ENCODE measurements at places on chromosomes 13 and 19.

DNA sequence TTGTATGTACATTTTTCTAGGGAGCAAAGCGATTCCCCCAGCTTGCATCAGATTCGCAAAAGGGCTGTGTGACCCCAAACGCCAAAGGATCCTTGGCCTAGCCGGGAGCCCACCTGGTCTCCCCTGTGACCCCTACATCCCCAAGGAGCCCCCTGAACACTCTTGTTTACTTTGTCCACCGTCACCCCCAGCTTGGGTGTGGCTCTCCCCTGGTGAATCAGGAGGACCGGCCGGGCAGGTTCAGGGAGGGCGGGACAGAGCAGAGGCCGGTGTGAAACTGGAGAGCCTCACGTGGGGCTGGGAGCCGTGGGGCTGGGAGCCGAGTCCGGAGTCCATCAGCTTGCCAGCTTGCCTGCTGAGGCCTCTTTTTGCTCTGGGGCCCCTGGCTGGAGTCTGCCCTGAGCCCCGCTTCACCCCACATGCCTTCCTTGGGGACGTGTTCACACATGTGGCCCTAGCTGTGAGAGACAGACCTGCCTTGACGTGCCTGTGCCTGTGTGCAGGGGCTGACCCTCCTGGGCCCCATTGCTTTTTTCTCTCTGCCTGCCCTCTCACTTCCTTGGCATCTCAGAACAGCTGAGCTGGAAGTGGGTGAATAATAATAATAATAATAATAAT lies 2.0 kb downstream of the ITPKC start:
- DNase-seq, result no peak

- no peak for DNase-seq
Observed at GRCh38 chr13:51380269-51380668, 40.8 kb downstream of the SERPINE3 start.

GRCh38 chr19:7326105-7326877 lies 22.4 kb upstream of the ARHGEF18 start:
- DNase-seq, result no peak

DNA sequence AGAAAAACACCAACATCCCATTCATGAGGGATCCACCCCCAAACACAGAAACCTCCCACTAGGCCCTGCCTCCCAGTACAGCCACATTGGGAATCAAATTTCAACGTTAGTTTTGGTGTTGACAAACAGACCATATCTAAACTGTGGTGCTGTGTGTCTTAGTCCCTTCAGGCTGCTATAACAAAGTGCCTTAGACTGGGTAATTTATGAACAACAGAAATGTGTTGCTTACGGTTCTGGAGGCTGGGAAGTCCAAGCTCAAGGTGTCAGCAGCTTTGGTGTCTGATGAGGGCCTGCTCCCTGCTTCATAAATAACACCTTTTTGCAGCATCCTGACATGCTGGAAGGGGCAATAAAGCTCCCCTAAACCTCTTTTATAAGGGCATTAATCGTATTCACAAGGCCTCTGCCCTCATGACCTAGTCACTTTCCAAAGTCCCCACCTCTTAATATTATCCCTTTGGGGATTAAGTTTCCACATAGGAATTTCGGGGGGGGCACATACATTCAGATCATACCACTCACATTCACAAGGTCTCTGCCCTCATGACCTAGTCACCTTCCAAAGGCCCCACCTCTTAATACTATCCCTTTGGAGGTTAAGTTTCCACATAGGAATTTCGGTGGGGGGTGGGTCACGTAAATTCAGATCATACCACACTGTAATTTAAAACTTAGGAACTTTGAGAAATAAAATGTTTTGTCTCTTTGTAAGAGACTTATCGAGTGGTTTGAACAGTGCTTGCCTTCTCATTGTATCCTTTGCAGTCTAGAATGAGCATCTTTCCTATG lies 27.5 kb downstream of the ZNF507 start:
- DNase-seq, result no peak

- no peak for DNase-seq
Observed at GRCh38 chr13:45280011-45280410, 61.0 kb downstream of the TPT1 start.

DNA sequence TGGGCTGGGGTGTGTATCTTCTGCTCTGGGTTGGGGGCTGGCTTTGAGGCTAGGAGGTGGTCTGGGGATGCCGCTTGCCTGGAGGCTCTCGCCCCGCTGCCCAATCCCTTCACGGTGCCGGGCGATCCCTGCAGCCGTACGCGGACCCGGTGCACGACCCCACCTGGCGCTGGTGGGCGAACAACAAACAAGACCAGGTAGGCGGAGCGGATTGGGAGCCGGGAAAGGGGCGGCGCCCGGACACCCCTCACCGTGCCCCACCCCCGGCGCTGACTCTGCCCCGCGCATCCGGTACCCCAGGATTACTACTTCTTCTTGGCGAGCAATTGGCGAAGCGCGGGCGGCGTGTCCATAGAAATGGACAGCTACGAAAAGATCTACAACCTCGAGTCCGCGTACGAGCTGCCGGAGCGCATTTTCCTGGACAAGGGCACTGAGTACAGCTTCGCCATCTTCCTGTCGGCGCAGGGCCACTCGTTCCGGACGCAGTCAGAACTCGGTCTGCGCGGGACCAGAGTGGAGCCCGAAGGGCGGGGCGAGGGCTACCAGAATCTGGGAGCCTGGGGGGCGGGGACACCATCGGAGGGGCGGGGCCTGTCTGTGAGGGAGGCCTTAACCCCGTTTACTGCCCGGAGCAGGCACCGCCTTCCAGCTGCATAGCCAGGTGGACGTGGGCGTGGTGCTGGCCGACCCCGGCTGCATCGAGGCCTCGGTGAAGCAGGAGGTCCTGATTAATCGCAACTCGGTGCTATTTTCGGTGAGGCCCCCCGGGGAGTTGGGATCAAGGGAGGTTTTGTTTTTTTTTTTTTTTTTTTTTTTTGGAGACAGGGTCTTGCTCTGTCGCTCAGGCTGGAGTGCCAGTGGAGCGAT lies 12.1 kb upstream of the PSMD8 start:
- peak; percentile 50 for DNase-seq

GRCh38 chr13:91154558-91155353 lies 192.7 kb upstream of the MIR17HG start:
- DNase-seq, result no peak

DNA sequence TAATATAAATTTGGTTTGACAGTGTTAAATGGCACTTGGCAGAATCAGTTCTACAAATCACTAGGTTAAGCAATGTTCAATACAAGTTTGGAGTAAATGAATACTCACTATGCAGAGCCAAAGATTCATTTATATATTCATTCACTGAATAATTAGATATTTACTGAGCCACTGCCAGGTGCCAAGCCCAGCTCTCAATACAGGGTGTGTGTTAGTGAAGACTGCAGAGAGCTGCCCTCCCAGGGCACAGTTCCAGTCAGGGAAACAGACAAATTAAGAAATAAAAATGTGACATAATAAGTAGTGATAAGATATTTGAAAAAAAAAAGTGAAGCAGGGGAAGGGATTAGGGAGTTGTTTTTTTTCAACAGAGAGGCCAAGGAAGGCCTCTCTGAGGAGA lies 411.7 kb downstream of the KCNRG start:
- no peak for DNase-seq

GRCh38 chr19:44452367-44452766 lies 4.1 kb upstream of the ZNF229 start:
- no peak for DNase-seq

GRCh38 chr19:55648585-55649267 lies 714 bp downstream of the CCDC106 start:
- no peak for DNase-seq

- no peak for DNase-seq
Observed at GRCh38 chr19:17447704-17448130, 751 bp downstream of the TMEM221 start.

- DNase-seq, result no peak
Observed at GRCh38 chr19:6204212-6204611, 68.7 kb downstream of the ACSBG2 start.

- DNase-seq, result no peak
Observed at GRCh38 chr13:98105929-98106336, 37.0 kb upstream of the FARP1 start.

- no peak for DNase-seq
Observed at GRCh38 chr13:76292726-76293125, 593.5 kb downstream of the KCTD12 start.

DNA sequence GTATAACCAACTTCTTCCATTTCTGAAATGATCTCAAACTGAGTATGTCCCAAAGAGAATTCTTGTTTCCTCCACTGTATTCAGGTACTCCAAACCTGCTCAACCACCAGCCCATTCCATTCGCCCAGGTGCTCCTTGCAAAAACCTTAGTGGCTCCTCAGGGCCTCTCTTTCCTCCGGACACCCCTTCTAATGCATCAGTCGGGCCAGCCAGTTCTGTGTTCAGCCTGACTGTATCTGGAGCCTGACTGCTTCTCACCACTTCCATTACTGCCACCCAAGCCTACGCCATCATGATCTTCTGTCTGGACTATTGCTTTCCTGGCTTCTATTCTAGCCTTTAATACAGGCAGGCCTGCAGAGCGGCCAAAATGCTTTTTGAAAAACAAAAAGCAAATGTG lies 1.5 kb downstream of the PHF11 start:
- no peak for DNase-seq

DNA sequence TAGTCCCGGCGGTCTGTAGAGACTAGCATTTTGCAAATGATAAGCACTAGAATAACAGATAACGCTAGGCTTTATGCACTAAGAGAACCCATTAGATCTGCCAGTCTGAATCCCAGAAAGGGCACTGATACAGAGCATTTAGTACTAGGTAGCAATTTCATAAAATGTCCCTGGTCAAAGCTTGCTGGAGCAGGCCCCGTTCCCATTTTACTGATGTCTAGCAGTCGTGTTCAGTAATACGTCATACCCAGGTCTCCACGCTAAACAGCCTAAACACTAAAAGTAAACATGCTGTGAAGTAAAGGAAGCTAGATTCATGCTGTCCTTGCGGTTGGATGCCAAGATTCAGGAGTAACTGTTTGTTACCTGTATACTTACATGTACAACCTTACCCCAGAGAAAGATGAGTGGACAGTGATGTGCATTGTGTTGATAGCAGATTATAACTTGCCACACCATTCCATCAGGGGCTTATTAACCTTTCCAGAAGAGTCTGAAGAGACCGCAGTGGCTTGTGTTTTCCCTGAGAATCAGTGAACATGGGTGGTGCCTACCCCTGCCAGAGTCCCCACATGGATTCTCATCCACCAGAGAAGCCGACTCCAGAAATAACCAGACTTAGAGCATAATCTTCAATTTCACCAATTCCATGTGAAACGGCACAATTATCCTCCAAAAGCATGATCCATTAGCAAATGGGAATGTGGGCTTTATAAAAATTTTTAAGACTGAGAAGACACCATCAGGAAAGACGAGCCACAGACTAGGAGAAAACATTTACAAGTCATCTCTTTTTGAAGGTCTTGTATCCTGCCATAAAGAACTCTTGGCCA lies 3.4 kb upstream of the RPS11 start:
- DNase-seq, result no peak

GRCh38 chr19:35959040-35959967 lies 23.1 kb downstream of the LRFN3 start:
- peak; percentile 77 for DNase-seq

DNA sequence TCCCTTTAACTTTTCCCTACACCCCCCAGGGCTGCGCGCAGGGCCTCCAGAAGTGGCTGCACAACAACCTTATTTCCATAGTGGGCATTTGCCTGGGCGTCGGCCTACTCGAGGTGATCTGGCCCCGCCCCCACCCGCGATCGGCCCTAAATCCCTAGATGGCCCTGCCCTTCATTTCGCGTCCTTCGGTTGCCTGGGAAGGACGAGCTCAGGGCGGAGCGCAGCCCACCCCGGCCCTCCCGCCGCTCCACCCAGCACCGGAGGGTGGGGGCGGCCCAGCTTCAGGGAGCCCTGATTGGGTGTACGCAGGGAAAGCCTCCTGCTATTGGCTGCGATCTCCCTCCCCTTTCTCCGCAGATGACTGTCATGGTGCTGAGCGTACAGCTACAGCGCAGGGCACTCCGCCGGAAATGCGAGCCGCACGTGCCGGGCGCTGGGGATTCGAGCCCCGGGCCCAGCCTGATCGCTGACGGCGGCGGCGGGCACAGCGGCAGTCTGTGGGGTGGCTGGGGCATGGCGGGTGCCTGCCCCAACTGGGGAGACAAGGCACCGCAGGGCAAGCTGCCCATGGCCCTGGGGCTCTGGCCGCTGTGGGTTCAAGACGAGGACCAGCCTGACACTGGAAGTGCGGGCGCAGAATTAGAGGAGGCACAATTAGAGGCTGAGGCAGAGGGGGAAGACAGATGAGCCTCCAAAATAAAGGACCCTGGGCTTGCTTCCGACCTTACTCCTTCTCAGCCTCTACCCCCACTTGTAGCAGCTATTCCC lies 4.3 kb downstream of the CD37 start:
- no peak for DNase-seq

DNA sequence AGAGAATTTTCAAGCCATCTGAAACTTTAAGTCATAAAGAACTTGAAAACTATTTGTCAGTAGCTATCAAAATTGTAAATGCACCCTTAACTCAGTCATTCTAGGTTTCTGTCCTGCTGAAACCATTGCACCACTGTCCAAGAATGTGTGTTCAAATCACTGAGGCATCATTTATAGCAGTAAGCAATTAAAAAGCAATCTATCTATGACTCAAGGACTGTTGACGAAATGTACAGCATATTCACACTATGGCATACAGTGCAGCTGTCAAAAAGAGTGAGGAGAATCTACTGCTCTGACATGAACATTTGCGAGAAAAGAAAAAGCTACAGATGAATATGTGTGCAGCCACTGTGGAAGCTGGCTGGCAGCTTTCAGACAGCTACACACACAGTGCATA lies 71.2 kb downstream of the ING1 start:
- no peak for DNase-seq

GRCh38 chr19:10551698-10552301 lies 8.1 kb downstream of the ATG4D start:
- DNase-seq, result no peak

DNA sequence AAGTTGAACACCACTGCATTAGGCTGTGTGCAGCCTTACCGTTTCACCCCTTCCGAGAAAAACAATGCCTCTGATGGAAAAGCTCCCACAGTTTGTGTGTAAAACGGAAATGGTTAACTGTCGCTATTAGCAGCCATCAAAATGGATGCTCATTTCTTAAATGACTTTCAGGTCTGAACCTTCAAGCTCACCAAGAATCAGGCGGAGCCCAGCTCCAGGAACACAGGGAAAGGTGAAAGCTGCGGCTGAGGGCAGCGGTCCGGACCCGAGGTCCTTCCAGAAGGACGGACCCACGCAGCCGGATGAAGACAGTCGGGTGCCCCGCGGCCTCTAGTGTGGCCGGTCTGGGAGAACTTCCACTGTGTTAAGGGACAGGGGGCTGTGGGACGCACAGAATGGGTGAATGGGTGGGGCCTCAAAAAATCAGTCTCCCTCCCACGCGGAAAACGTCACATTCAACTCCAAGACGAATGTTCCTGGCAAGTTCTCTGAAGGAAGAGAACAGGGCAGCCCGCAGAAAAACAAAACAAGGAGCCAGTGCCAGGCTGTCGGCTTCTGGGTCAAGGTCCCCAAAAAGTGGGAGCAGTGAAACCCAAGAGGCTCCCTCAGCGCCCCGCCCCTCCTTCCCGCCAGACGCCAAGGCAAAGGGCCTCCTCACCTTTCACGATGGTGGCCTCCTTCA lies 4.9 kb downstream of the IRS2 start:
- no peak for DNase-seq

All from stimulated activated CD4-positive, alpha-beta T cell treated with anti-CD3 and anti-CD28 coated beads, Interleukin-15, amount 100 ng/mL, for 1 hour (primary cell).